Neural progenitor cell (in vitro differentiated cells): ENCODE measurements at places on chromosomes 6 and 20.

GRCh38 chr6:159819932-159820640 lies 20.0 kb downstream of the PNLDC1 start:
- DNase-seq: peak; percentile 11

DNA sequence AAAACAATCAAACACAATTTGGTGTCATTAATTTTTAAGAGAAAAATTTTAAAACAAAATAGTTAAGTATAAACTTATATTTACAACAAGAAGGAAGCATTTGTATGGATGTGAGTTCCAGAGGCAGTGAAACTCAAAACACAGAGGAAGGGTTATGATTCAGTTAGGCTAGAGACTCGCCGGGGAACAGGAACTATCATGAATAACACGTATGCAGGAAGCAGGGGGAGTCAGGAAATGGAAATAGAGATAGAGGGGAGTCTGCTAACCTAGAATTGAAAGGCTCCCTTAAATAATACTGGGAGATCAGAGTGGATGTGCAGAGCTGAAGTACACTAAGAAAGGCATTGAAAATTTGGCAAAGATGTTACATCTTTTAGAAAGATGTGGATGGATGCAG lies 14.2 kb upstream of the HLA-DRB1 start:
- DNase-seq: no peak

DNA sequence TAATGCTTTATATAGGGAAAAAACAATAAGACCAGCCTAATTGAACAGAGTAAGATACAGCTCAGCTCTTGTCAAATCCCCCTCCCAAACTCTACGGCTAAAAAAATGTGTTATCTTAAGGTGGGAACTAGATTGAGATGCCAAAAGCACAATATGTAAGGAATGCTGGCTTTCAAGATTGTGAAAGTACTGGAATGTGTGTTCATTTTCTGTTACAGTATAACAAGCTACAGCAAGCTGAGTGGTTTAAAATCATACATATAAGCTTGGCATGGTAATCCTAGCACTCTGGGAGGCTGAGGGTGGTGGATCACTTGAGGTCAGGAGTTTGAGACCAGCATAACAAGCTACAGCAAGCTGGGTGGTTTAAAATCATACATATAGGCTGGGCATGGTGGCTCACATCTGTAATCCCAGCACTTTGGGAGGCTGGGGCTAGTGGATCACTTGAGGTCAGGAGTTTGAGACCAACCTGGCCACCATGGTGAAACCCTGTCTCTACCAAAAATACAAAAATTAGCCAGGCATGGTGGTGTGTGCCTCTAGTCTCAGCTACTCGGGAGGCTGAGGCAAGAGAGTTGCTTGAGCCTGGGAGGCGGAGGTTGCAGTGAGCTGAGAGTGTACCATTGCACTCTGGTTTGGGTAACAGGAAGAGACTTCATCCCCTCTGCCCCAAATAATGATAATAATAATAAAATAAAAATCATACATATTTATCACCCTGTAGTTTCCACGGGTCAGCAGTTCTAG lies 297.7 kb downstream of the DOK5 start:
- no peak for DNase-seq

DNA sequence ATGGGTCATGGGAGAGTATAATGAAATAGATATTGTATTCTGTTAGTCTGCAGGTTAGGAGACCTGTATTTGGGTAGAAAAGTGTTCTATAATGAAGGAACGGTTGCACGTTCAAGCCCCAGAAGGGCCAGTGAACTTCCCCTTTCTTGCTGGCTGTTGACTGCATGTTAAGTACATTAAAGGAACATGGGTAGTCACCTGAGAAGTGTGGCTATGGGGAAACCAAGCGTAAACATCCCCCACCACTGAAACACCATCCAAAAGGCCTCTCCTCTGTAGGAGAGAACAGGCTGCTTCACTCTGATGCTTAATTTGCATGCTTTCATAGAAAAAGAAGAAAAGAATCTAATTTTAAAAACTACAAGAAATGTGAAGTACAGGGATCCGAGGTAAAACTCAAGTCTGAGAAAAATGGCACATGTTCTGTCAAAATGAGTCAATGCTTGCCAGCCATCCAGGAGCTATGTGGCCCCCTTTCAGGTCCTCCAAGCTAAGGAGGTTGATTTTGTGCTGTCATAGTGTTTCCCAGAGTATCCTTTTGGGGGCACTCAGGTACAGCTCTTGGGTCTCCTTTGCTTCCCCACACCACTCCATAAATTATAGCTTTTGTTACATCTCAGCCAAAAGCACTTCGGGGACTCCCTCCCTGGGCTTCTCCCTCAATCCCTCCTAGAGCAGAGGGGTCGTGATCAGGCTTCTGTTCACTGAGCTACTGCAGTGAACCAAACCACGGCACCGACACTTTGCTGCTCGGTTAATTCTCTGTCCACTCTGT lies 283.7 kb upstream of the AGPAT4 start:
- DNase-seq: peak; percentile 28

- DNase-seq: no peak
Observed at GRCh38 chr6:18533793-18534192, 146.6 kb downstream of the RNF144B start.

GRCh38 chr6:48024956-48025355 lies 86.0 kb downstream of the PTCHD4 start:
- no peak for DNase-seq

- DNase-seq: no peak
Observed at GRCh38 chr20:41316051-41316450, 1.5 kb downstream of the ZHX3 start.

DNA sequence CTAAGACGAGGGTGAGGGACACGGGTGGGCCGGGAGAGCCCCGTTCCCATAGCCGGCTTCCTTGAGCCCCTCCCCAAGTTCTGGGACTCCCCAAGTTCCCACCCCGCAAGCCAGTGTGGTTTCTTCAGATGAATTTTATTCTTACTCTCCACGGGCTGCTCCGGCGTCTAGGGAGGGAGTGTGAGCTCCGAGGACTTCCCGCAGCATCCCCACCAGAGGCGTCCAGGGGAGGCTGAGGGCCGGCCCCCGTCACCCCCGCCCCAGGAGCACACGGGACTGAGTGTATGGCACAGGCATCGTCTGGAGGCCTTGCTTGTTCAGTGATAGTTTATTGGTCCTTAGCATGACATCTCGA lies 10.0 kb upstream of the SLC4A11 start:
- DNase-seq: no peak

GRCh38 chr20:9319687-9320384 lies 194.6 kb upstream of the LAMP5 start:
- DNase-seq: no peak

GRCh38 chr6:86959656-86960055 lies 22.3 kb downstream of the HTR1E start:
- DNase-seq: no peak

- no peak for DNase-seq
Observed at GRCh38 chr20:51189814-51190782, 167.2 kb upstream of the KCNG1 start.

DNA sequence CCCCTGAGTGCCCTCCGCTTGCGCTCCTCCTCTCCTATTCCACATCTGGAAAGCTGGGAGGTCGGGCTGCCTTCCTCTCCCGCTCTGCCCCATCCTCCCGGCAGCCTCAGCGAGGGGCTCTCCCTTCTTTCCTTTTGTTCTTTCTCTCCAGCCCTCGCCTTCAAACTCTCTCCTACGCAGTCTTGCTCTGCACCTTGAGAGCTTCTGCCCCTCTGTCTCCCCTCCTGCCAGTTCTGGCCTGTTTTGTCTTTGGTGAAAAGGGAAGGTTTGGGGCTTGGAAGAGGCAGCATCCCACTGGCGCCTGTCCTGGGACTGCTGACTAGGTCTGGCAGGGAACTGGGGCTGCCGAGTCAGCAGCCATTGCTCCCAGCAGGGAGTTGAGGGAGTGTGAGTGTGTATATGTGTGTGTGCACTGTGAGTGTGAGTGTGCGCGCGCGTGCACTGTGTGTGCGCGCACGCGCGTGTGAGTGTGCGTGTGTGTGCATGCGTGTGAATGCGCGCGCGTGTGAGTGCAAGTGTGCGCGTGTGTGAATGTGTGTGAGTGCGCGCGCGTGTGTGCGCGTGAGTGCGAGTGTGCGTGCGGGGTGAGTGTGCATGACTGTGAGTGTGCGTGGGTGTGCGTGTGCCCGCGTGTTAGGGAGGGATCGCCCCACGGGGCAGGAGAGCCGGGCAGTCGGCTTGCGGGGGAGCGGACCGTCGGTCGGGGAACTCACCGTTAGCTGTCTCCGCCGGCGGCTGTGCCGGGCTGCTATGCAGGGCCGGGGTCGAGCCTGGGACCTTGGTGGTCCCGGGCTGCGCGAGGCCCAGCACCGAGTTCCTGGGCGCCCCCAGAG lies 523 bp downstream of the CPXM1 start:
- peak; percentile 66 for DNase-seq

DNA sequence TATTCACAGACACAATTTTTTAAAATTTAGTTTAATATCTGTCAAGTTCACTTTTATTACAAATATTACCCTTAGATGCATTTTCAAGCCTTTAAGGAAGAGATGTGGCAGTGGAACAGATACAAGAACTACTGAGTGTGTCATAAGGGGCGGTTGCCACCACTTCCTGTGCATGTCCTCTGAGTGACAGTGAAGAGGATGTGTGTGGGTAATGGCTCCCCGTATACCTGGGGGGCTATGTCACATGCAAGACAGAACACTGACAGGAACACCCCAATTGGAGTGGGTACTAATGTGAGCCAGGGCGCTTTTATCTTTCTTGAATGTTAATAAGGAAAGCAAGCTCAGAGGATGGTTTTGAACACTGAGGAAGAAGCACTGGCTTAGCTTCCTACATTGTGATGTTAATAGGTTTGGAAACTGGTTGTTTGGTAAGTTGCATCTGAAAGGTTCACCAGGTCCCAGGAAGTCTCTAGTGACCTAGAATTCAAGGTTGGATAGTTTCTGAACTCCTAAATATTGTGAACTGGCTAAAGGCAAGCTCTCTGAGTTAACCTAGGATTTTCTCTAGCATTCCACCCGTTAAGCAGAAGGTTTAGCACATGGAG lies 83.4 kb upstream of the ASF1A start:
- DNase-seq: no peak
